ENCODE measurements at places on chromosomes 1 and 21.

DNA sequence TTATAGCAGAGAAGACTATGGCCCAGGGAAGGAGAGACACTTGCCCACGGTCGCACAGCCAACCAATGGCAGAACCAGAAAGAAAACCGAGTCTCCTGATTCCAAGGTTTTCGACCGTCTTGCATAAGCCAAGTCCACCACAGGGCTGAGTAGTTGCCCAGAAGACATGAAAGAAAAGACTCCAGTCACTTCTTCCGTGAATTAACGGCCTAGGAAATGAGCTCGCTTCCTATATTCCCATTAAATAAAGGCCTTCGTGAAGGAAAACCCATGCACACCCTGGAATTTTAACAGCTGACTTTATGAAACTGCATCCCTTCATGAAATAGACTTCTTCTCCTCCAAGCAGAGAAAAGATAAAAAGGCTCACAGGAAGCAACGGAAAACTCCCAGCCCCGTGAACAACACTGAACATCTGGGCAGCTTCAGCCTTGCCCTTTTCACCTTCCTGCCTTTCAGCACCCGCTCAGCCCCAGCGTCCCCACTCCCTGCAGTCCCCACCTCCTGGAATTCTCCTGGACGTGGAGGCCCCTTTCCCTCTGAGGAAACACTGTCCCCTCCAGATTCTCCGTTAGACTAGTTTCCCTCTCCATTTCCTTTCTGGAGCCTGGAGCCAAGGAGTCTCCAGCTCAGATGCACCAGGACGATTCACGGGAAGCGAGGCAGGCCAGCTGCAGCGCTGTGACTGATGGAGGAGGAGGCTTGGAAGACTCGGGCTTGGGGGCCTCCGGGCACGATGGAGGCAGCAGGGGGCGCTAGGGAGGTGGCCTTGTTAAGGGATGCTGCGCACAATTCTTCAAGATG, 2.7 kb upstream of the MYOC start:
- DNase-seq = no peak

GRCh38 chr1:201436393-201436792, 14.9 kb upstream of the TNNI1 start:
- DNase-seq = no peak

- DNase-seq = no peak
Observed at GRCh38 chr1:60185684-60186083, 112.1 kb upstream of the C1orf87 start.

- DNase-seq = no peak
Observed at GRCh38 chr21:18163956-18164355, 80.7 kb upstream of the CHODL start.

DNA sequence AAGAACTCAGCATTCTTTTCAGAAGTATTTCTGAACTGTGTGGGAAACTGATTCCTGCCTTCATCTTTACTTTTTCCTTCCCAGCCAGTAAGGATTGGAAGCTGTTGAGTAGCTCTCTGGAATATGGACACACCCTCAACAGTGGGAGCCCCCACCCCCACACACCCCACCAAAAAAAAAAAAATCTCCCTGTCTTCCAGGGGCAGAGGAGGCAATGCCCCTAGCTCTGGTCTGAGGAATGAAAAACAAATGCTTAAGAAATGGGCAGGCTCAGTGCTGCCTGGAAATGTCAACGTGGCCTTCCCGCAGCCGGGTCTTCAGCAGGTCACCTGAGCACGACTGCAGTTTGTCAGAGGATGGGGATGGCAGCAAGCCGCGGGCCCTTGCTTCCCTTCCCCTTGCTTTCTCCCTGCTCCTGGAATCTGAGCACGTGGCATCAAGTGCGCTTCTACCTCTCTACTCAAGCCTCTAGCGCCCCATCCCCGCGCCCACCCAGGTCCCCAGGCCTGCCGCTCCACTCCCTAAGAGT, 479 bp downstream of the RGS16 start:
- no peak for DNase-seq

- no peak for DNase-seq
Observed at GRCh38 chr1:36768486-36769178, 265.7 kb downstream of the GRIK3 start.
